Hematopoietic multipotent progenitor cell treated with erythropoietin and hydrocortisone succinate and interleukin-3 and kit ligand, for 15 days (in vitro differentiated cells): ENCODE measurements at places on chromosomes 11 and 22.
A peak's percentile ranks its signal among the peaks of the same experiment; 100 is the strongest.

- DNase-seq, result no peak
These were observed 24.9 kb downstream of the PICALM start for GRCh38 chr11:86043765-86044503.

DNA sequence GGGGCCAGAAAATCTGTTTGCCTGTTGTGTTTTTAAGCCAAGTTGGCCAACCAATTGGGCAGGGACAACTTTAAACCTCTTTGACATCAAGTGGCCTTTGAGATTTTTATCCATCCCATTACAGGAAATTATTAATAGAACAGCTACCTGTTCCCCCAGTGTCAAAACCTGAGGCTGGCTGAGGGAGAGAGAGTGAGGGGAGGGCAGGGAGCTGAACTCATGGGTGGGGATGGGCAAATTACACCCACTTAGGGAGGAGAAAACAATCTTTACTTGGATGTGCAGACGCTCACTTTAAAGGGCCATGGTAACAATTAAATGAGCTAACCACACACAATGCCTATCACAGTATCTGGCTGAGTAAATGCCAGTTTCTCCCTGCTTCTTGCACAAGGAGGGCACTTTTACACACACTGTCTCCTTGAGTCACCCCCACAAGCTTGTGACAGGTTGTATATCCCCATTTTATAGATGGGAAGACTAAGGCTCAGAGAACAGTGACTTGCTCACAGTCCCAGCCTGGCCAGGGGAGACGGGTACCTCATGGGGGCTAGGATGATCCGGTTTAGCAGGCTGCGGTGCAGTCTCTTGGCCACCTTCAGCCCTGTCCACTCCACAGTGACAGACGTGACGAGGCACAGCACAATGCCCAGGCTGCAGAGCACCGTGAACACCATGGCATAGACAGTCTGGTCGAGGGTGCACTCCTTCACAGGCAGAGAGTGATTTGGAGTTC, 17.8 kb upstream of the KCNJ11 start:
- DNase-seq, result no peak

GRCh38 chr11:2142300-2142759, 3.1 kb upstream of the IGF2 start:
- no peak for DNase-seq

DNA sequence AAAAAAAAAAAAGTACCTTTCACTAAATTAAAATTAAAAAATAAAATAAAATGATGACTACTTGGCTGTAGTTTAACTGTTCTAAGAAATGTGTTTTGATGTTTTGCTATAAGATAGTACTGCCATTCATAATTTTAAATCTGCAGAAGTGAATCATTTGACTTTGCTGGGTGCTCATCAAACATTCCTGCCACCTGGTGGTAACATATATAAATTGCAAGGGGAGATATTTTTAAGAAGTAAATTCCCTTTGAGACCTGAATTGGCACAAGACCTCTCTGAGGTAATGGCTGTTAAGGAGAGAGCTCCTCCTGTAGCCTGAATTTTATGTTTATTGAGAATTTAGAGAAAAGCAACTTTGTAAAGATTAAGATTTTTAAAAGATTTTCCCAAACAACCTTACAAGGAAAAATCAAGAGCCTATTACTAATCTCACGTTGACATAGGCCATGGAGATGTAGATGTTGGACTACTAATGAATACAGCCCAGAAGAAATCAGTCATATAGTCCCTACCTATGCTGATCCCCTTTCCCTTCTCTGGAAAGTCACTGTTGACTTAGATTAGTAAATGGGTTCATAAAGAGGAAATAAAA, 11.9 kb upstream of the NARS2 start:
- peak; percentile 45 for DNase-seq

DNA sequence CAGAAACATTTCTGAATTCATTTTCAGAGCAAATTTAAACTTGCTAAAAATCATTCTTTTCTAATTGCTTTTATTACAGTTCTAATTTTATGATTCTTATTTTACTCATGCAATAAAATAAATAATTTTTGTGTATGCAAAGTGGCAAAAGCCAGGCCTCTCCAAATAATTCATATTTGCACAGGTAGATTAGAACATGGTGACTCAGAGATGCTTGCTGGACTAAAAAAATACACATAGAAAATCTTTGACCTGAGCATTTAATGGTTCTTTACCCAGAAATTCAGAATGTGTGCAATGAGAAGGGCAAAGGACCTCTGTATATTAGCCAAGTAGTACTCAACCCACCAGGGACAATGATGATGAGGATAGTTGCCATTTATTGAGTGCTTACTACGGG, 15.3 kb downstream of the MAP6 start:
- no peak for DNase-seq

- DNase-seq, result no peak
These were observed 21.1 kb upstream of the ME3 start for GRCh38 chr11:86693518-86693917.

- DNase-seq, result no peak
These were observed 89.1 kb upstream of the RTL6 start for GRCh38 chr22:44586999-44587736.

GRCh38 chr22:30361916-30362650, 5.3 kb downstream of the CCDC157 start:
- peak; percentile 13 for DNase-seq

DNA sequence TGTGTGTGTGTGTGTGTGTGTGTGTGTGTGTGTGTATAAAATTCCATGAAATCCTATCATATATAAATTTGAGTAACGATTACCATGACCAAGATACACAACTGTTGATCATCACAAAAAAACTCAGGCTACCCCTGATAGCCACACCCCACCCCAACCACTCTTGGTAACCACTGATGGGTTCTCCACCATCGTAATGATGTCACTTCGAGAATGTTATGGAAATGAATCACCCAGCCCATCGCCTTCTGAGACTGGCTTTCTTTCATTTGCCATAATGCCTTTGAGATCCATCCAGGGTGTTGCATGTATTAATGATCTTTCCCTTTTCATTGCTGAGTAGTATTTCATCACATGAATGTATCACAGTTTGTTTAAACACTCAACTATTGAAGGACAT, 496.0 kb downstream of the MIAT start:
- DNase-seq, result no peak

GRCh38 chr11:88414981-88415413, 77.5 kb upstream of the CTSC start:
- no peak for DNase-seq

- peak; percentile 74 for DNase-seq
These were observed 50.4 kb downstream of the PARVB start for GRCh38 chr22:44074337-44074984.

- DNase-seq, result no peak
These were observed 43.6 kb downstream of the IGF2 start for GRCh38 chr11:2095542-2095941.

DNA sequence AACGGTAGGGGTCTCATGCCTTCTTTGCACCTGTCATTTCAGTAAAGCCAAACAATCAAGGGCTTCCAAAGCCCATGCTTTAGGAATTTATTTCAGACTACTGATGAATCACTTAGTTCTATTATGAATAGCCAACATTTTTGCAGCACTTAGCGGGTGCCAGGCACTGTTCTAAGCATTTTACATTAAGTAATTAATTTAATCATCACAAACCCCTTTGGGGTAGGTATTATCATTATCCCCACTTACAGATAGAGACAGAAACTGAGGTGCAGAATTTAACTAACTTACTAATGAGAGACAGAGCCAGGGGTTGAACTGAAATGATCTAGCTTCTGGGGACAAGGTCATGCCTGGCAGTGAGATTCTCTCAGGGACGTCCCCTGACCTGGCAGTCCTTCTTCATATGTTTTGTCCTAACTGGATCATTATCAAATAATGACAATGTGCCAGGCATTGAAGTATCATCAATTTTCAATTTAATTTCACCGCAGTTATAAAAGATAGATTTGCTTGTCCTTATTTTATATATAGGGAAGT, 31.7 kb upstream of the NAV2 start:
- DNase-seq, result no peak
